ENCODE measurements at places on chromosomes 7 and 10.

DNA sequence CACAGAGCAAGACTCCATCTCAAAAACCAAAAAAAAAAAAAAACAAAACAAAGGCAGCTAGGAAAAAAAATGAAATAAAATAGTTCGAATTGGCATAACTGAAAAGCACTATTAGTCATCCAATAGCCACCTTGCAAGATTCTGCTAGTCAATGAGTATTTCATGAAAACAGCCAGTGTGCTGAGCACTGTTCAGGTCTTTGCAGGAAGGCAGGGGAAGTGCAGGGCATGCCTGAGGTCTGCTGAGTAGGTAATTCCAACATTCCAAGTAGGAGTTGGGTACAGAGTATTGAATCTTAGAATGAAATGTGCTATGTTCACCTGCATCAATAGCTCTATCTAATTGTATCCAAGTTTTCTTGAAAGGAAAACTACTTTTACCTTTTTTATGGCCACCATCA lies 22.9 kb downstream of the ABRAXAS2 start:
- no peak for DNase-seq

- DNase-seq, result no peak
These were observed 189.4 kb downstream of the FANK1 start for GRCh38 chr10:126085806-126086205.

GRCh38 chr10:79393221-79393923 lies 46.1 kb downstream of the PPIF start:
- DNase-seq, result no peak

DNA sequence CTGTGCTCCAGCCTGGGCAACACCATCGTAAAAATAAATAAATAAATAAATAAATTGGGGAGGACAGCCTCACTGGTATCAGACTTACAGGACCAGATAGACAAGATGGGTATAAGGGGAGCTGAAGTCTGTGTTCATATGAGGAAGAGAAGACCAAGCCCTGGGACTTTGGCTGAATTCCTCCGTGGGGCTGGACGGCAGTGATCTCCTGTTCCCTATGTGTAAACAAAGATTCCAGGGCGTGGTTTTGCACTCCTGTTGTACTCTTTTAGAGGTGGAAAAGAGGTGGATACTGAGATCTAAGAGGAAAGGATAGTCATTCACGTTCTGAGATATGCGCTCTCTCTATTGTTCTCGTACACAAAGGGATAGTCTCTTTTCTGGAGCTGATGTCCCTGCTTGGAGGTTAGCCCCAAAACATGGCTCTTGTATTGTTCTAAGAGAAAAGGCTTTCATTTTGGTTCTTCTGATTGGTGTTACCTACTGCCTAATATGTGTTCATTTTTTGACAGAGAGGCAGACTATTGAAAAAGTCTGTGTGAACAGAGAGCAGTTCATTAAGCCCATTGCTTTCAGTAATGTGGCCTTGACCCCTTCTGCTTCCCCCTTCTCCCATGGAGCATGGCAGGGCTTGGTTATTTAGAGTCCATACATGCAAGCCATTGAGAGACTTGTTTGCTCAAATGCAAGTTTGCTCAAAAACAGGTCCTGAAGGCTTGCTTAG lies 12.3 kb downstream of the KCTD7 start:
- no peak for DNase-seq

- DNase-seq, result peak; percentile 91
These were observed 4.4 kb downstream of the PSPH start for GRCh38 chr7:56046721-56047445.

DNA sequence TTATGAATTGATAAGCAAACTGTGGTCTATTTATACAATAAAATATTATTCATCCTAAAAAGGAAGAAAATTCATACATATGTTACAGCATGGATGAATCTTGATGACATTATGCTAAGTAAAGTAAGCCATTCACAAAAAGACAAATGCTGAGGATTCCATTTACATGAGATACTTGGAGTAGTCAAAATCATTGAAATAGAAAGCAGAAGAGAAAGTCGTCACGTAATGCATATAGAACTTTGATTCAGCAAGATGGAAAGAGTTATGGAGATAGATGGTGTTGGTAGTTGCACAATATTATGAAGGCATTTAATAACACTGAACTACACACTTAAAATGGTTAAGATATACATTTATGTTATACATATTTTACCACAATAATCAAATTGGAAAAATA lies 309.7 kb upstream of the KLF6 start:
- no peak for DNase-seq

DNA sequence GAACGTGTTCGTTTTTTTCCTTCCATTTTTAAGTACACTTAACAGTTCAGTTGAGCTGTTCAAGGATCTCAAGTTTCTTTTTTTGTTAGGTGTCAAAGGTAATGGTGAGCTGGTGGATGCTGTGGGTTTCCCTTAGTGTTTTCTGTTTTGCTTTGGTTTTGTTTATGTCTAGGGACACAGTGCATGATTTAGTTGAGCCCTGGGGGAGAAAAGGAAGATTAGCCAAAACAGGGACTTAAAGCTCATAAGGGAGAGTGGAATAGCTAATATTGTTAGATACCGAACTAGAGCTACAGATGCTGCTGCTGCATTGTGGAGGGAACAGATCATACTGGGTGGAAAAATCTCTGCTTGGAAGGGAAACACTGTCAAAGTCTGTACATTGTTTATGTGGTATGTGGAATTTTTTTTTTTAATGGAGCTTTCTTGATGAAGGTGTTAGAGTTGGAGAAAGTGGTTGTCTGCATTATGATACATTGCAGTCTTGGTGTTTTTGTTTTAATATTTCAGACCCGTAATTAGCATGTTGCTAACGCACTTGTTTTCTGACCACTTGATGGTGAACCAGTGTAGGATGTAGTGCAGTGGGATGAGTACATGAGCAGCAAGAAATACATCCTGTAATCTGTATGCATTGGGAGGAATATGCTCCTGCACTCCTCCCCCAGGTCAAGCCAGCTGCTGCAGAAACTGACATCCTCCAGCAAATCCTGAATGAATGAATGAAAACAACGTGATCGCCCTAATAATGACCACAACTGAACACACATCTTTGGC lies 2.1 kb downstream of the GLCCI1 start:
- DNase-seq, result peak; percentile 13

- no peak for DNase-seq
These were observed 7.9 kb downstream of the PANK1 start for GRCh38 chr10:89637113-89637512.

DNA sequence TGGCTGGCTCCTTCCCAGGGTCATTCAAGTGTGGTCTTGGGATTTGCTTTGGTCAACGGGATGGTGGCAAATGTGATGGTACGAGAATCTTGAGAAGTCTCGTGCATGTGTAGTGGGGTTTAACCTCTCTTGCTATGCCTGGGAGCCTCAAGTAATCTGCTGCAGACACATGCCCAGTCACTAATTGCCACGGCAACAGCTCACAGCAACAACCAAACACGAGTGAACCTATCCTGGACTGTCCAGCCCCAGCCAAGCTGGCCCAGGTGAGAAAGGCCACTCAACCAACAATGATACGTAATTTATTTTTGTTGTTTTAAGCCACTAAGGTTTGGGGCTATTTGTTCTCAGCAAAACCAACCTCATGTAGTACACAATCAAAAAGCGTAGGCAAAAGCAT lies 38.1 kb upstream of the DDC start:
- DNase-seq, result no peak

GRCh38 chr10:33982995-33983394 lies 648.5 kb upstream of the NRP1 start:
- no peak for DNase-seq

GRCh38 chr10:14048930-14049613 lies 281.7 kb downstream of the FRMD4A start:
- DNase-seq, result no peak

- DNase-seq, result no peak
These were observed 7.6 kb downstream of the ZNF316 start for GRCh38 chr7:6644728-6645127.

DNA sequence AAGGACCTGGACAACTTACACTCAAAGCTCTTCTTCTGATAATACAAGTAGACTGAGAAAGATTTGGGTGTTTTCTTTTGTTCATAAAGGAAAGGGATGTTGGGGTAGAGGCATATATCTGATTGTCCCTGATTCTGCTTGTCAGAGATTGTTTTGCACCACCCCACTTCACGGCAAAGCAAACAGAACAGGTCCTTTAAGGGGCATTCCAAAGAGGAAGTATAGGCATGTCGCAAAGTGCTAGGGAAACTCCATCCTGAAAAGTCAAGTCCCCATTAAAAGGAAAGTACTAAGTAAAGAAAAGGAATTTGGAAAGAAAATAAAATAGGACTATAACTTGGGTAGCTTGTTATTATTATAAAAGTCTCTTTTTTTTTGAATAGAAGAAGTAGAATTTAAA lies 233.0 kb downstream of the DNAJB9 start:
- DNase-seq, result no peak

- no peak for DNase-seq
These were observed 76.6 kb downstream of the SEMA3C start for GRCh38 chr7:80842022-80842790.

- peak; percentile 91 for DNase-seq
These were observed 45.5 kb upstream of the DMBT1 start for GRCh38 chr10:122515022-122515424.

DNA sequence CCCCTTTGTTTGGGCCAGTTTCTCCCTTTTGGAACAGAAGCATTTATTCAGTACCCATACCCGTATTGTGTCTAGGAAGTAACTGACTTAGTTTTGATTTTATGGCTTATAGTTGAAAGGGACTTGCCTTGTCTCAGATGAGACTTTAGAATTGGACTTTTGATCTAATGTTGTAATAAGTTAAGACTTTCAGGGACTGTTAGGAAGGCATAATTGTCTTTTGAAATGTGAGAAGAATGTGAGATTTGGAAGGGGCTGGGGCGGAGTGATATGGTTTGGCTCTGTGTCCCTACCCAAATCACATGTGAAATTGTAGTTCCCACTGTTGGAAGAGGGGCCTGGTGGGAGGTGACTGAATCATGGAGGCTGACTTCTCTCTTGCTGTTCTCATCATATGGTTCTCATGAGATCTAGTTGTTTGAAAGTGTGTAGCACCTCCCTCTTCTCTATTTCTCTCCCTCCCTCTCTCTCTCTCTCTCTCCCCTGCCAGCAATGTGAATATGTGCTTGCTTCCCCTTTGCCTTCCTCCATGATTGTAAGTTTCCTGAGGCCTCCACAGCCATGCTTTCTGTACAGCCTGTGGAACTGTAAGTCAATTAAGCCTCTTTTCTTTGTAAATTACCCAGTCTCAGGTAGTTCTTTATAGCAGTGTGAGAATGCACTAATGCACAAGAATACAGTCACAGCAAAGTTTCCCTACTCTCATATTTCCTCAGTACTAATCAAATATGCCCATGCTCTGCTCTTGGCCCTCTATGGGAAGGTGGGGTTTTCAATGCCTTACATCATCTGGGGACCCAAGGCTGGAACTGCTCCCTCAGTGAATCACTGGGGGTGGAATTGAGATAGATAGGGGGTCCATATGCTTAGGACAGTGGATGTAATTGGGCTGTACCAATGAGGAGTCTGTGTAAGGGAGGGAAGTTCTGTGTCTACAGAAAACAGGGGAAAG lies 17.2 kb upstream of the AKR1C1 start:
- DNase-seq, result no peak

- DNase-seq, result peak; percentile 25
These were observed 7.7 kb upstream of the OPALIN start for GRCh38 chr10:96366508-96366907.

DNA sequence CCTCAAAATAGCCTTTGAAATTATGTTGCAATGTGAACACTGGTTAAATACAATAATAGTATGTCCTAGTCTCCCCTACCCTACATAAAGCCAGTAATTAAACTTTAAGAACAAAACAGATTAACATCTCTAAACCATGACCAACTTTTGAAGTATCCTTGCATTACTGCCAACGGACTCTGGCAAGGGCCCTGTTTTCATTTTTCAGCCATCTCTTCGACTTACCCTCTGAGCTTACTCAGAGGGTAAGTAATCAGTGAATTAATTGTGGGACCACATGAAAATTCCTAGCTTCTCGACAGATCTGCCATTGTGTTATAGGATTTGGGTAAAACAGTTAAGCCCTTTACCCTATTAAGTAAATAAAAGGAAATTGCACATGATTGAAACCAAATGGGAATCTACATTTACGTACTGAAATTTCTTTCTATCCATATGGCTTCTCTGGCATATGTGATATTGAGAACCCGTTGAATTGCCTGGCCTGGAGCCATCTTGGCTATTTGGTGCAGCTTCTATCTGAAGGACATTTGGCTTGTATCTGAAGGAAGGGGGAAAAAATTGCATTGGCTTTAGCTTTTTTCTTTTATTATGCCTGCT lies 39.6 kb downstream of the DYNC1I1 start:
- DNase-seq, result no peak

GRCh38 chr10:17882557-17882956 lies 69.2 kb upstream of the SLC39A12 start:
- peak; percentile 56 for DNase-seq
